RPMI8226 (cell line): ENCODE measurements at places on chromosomes 3 and 15.

DNA sequence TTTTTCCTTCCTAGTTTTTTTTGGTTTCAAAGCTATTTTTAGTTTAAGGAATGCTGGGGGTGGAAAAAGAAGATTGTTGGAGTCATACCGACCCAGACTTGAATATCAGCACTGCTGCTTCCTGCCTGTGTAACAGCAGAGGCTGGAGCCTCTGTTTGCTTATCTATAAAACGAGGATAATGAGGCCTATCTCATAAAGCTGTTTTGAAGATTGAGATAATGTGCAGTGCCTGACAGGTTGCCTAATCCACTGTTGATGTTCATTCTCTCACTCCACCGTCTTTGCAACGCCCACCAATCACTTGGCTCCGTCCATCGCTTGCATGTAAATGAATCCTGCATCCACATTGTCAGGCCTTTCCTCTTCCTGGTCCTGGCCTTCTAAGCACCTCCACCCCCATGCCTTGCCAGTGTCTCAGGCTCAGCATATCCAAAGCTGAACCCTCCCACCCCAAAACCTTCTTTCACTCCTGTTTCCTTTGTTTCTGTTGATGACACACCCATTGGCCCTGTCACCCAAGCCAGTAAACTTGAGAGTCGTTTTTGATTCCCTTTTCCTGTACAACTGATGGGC, 94.9 kb downstream of the MEX3B start:
- DNase-seq: no peak

DNA sequence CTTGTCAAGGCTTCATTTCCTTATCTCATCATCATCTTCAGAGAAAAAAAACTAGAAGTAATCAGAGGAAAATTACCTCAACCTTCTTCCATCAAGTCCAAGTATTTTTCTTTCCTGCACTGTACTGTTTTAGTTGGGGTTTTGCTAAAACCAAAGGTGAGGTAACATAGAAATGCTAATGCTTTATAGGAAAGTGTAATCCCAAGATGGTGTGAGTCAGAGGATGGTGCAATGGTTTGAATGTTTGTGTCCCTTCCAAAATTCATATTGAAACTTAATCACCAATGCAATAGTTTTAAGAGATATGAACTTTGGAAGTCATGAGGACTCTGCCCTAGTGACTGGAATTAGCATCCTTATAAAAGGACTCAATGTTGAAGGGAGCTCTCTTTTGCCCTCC, 79.5 kb downstream of the KBTBD8 start:
- DNase-seq: no peak

- no peak for DNase-seq
Observed at GRCh38 chr3:8962226-8962861, 928 bp downstream of the RAD18 start.

DNA sequence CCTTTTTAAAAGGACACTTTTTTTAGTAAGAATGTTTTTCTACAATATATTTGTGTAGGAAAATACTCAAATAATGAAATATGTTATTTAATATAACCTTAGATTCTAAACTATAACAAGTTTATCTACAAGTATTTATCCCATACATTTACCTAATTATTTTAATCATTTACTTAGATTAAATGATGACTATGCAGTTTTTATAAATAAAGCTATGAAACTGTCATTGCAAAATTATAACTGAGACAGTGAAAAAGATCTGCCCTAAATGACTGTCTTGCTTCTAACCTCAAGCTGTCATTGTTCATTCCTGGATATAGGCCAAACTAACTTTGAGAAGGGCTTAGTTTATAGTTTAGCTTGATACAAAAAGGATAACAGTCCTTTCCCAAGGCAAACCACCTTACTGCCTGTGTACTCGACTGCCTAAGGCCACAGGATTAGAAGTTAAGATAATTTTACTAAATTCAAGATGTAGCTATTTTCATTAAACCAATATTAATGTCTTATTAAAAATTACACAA, 84.1 kb downstream of the GLDN start:
- DNase-seq: no peak

DNA sequence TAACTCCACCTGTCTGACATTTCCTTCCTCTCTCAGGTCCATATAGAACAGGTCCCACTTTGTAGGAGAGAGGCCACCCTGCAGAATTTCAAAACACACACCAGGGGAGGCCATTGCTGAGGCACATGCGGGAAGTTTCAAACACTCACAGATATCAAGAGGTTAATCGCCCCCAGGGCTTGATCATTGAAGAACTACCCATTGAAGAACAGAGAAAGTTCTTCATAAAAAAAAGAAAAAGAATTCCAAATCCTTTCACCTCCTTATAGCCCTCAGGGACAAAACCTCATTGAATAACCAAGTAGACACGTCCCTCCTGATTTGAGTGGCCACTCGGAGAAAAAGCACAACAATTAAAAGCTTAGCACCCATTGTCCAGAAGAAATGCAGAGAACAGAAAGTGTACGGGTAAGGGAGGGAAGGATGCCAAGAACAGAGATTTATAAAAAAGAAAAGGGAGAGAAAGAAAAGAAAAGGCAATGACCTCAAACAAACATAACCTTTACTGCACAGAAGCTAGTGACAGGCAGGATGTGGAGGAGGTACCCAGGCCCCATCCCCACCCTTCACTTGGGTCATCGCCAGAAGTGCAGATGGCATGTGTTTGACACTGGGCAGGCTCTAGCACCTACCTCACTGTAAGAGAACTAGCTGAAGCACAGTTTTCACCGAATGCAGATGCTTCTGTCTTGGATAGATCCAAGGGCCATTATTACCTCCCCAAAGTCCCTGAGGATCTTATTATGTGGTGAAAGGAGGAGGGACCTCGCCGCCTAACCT, 112.3 kb upstream of the HES1 start:
- peak; percentile 84 for DNase-seq

- DNase-seq: no peak
Observed at GRCh38 chr3:194322678-194323211, 28.4 kb downstream of the CPN2 start.

DNA sequence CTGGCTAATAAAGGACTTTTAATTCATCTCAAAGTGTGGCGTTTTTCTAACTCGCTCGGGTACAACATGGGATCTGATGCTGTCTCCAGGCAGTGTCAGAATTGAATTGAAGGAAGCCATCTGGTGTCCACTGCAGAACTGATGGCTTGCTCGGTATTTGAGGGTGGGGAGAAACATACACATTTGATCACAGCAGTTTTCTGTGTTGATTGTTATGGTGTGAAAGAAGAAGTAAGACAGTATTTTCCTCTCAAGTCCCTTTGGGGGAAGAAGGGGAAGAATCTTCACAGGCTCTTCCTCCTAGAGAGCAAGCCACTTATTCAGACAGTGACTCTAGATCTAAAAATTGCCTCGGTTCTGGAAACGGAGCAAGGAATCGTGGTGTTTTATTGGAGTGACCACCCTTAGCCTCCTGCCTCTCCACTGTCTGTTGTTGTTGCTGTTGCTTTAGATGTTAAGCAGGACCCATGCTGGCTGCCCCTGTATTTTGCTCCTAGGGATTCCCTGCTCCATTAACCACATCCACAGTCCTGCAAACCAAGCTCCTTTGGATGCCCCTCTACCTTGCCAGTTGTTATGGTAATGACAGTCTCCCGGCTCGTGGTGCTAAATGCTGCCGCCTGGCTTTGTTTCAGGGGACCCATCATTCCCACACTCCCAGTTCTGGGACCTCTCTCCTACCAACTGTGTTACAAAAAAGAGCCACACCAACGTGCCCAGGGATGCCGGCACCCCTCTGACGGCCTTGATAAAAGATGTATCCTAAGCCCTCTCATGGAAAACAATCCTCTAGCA, 15.3 kb upstream of the MCCC1 start:
- DNase-seq: no peak

- DNase-seq: no peak
Observed at GRCh38 chr3:123724306-123724705, 139.5 kb upstream of the HACD2 start.

DNA sequence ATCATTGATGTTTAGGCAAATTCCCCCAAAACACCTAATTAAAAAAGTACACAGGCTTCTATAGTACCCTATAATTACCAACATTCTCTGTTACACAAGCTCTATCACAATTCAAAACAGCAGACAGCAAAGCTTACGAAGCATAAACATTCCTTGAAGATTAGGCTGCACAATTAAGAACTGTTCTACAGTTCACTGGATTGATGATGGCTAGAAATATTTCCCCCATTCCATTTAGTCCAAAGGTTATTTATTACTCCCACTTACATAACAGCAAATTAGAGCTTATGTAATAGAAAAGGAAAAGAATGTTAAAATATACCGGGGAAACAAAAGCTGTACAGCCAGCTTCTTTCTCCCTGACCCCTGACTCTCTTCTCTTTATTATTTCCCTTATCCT, 49.3 kb downstream of the UACA start:
- no peak for DNase-seq

- no peak for DNase-seq
Observed at GRCh38 chr3:49263159-49263889, 13.7 kb downstream of the C3orf62 start.

DNA sequence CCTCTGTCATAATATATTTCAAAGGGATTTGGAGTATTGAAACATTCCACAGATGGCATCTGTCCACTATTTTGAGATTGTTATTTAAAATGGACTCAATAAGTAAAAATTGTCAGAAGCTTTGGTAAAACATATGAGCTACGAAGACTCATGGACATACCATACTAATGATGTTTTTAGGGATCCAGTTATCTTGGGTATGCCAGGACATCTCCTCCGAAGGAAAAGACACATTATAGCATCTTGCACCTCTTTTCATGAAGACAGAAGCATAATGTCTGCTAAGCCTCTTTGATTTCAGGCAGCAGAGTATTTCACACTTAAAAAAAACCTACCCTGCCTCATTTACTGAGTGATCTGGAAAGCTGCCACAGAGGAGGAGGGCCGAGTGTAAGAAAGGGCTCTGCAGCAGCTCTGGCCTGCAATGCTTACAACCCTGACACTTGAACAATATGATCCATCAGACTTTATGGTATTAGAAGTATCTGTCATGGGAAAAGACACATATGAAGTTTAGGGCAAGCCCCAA, 284.8 kb downstream of the TUSC7 start:
- DNase-seq: no peak

DNA sequence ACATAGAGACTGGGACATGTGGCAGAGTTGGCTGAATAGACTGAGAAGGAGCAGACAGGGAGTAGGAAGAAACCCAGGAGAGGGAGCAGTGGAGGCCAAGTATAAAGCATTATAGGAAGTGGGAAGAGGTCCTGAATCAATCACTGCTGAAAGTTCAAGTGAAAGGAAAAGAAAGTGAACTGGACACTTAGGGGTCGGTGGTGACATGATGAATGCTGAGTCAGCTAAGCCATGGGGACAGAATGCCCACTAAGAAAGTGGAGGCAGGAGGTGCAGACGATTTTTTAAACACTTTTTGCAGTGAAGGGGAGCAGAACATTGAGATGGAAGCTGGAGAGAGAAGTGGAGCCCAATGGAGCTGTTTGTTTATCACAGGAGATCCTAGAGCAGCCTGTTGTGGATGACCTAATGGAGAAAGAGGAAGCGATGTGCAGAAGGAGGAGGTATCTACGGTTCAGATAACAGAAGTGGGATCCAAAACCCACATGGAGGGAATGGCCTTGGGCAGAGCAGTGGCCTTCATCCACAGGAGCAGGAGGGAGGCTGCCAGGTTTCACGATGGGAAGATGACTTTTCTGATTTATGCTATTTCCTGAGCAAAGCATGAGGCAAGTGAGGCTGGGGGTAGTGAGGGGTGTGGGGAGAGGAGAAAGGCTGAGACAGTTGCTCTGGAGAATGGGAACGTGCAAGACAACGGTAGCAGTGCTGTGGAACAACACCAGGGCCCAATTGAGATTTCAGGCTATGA, 208.2 kb downstream of the RPLP1 start:
- no peak for DNase-seq

- DNase-seq: no peak
Observed at GRCh38 chr3:128367221-128367620, 99.5 kb downstream of the DNAJB8 start.

DNA sequence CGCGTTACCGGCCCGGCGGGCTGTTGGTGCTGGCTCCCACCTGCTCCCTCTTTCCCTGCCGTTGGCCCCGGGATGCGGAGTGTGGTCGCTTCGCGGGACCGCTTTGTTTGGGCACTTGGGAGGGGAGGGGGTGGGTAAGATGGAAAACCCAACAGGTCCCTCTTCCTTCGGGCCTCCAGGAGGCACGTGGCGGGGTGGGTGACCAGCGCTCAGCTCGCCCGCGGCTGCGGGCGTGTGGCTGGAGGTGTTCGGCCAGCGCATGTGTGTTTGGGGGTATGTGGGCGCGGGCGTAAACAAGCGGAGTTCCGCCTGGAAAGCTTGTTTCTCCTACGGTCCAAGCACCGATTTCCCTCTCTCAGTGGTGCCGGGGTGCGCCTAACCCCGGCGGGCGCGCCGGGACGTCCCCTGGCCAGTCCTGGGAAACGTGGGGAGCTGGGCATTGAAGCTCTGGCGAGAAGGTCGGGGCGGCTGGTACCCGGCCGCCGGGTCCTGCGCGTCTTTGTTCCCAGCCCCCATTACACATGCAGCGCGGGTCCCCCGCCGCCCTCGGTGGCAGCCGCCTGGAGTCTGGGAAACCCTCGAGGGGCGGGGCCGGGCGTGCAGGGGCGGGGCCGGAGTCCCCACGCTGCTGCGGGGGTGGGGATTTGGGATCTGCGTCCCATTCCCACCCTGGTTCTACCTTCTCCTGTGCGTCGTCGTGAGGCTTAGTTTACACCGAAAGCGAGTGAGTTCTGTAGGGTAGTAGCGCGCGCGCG, 1.4 kb downstream of the ACVR2B start:
- DNase-seq: peak; percentile 80

GRCh38 chr3:14423963-14424362, 21.6 kb downstream of the SLC6A6 start:
- no peak for DNase-seq

DNA sequence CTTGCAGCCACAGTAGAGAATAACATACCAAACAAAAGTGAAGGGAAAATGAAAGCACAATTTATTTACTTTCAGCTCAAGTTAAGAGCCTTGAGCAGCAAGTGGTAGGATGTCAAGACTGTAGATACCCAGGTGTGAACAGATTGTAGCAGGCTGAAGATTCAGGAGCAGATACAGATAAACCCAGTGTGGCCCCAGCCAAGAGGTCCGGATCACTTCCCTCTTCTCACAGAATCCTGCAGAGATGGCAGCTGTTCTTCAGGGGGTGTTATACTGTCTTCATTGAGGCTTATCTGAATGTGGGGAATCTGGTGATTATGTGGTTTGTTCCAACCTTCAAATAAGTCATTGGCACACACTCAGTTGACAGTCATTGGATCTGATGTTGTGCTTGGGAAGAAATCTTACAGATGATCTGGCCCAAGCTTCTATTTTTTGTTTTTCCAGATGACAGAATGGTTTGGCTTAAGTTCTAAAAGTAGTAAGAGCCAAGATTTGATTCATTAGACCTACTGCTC, 2.2 kb downstream of the STARD9 start:
- no peak for DNase-seq

DNA sequence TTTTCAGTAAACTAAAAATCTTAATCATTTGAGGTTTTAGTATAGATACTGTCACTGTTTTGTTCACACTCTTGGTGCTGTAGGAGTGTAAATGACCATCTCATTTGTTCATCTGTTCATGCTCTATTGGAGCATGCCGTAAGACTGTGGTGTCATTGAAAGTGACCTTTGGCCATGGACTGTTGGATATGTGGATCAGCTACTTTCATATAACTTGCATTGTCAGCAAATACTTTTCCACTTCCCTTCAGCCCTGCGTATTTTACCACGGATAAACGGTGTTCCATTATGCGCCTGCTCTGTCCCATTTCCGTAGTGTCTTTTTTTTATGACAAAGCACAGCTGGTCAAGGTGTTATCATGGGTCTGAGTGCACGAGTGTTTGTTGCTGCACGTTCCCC, 32.6 kb upstream of the SENP5 start:
- no peak for DNase-seq
